Endothelial cell (in vitro differentiated cells): ENCODE measurements at places on chromosomes 2 and 18.
A peak's percentile ranks its signal among the peaks of the same experiment; 100 is the strongest.

- no peak for DNase-seq
These were observed 68.2 kb upstream of the MC2R start for GRCh38 chr18:13983506-13983905.

GRCh38 chr18:23908827-23909226, 105.7 kb upstream of the TTC39C start:
- DNase-seq = no peak

DNA sequence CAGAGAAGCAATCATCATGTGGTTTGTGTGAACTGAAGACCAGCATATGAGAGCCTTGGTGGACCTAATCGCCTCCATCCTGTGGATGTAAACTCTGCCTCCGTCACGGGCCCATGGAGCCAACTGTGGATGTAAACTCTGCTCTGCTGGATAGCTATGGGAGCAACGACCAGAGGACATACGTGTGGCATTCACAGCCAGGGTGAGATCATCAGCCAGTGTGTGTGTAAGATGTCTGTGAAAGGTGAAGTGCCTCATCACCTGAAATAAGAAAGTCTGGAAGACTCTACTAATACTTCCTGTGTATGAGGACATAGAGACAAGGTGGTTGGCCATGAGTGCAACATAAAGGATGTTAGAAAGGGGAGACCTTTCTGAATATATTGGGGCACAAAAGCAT, 63.5 kb downstream of the CYB5A start:
- no peak for DNase-seq

GRCh38 chr2:170005702-170006101, 172.2 kb upstream of the MYO3B start:
- no peak for DNase-seq

GRCh38 chr2:58133395-58133794, 86.8 kb downstream of the VRK2 start:
- DNase-seq = no peak

DNA sequence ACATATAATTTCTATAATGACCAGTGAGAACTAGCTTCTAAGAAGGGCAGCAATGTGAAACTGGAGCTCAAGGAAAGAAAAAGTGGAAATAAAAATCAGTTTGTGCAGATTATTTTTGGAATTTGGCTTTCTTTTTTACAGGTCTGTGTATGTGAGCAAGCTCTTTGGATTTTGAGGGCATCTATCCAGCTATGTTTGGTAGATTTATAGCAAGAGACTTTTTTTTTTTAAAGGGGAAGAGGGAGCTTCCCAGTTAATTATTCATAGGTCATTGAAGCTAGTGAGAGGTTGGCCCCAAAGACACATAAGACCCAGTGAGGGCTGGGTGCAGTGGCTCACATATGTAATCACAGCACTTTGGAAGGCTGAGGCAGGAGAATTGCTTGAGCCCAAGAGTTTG, 24.0 kb upstream of the COLEC12 start:
- no peak for DNase-seq

DNA sequence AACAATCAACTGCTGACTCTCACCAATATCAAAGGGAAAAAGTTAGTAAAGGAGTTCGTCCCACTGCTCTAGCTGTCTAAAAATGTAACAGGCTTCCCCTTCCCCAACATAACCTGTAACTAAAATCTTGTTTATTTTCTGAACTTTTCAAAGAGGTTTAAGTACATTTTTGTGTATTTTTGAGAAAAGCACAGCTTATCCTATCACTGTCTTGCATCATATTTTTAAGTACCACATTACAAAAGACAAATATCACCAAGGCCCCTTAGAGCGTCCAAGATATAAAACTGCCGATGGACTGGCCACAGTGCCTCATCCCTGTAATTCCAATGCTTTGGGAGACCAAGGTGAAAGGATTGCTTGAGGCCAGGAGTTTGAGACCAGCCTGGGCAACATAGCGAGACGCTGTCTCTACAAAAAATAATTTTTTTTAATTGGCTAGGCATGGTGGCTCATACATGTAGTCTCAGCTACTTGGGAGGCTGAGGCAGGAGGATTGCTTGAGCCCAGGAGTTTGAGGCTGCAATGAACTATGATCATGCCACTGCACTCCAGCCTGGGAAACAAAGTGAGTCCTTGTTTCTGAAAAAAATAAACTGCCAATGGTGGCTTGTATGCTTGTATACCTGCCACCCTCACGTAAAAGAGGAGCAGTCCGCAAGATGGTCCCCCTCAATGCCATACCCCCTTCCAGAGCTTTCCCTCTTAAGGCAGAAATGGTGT, 21.2 kb upstream of the LAPTM4A start:
- DNase-seq = no peak

DNA sequence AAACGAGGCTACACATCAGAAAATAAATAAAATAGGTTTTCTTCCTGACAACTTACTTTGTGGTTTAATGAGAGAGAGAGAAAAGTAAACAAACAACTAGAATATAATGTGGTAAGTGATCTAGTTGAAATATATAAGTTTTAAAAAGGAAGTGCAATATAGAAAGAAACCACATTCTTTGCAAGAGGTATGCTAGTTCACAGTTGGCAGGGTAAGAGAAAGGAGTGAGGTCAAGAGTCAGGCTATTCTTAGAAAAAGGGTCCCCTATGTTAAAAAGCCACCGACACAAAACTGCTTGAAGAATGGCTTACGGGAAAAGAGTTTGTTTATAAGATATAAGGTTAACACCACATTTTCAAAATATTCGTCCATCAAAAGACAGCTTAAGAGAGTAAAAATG, 462.1 kb downstream of the ERBB4 start:
- no peak for DNase-seq

- DNase-seq = no peak
These were observed 3.1 kb downstream of the CCL20 start for GRCh38 chr2:227816507-227817294.

- DNase-seq = no peak
These were observed 20.8 kb upstream of the MAL start for GRCh38 chr2:95004711-95005110.

DNA sequence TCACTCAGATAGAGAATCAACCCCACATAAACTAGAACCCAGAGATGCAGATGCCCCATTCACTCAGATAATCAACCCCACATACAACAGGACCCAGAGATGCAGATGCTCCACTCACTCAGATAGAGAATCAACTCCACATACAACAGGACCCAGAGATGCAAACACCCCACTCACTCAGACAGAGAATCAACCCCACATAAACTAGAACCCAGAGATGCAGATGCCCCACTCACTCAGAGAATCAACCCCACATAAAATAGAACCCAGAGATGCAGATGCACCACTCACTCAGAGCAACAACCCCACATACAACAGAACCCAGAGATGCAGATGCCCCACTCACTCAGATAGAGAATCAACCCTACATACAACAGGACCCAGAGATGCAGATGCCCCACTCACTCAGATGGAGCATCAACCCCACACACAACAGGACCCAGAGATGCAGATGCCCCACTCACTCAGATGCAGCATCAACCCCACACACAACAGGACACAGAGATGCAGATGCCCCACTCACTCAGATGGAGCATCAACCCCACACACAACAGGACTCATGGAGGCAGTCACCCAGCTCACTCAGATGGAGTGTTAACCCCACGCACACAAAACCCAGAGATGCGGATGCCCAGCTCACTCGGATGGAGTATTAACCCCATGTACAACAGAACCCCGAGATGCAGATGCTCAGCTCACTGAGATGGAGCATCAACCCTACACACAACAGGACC, 11.7 kb downstream of the TMEM18 start:
- no peak for DNase-seq

GRCh38 chr2:95551055-95551568, 40.7 kb upstream of the TRIM43 start:
- no peak for DNase-seq

DNA sequence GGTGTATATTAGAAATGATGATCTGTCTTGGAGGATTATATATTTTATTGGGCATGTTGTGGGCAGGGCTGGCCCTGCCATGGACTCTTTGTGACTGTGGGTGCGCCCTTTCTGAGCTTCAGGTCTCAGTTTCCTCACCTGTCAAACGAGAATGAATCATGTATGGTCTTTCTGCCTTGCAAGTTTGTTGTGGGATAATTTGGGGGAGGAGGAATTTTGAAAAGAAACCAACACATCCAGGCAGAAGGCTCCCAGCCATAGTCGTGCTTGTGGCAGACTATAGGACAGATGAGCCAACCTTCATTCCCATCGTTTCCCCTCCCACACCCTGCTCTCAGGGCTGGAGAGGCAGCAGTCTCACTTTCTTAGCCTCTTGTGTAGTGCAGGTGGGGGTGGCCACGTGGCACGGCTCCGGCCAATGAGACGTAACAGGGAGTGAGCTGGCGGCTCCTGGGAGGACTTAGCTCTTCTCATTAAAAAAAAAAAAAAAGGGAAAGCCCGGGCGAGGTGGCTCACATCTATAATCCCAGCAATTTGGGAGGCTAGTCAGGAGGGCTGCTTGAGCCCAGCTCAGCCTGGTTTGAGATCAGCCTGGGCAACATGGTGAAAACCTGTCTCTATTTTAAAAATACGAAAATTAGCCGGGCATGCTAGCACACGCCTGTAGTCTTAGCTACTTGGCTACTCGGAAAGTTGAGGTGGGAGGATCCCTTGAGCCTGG, 63.1 kb downstream of the RHOB start:
- DNase-seq = no peak

DNA sequence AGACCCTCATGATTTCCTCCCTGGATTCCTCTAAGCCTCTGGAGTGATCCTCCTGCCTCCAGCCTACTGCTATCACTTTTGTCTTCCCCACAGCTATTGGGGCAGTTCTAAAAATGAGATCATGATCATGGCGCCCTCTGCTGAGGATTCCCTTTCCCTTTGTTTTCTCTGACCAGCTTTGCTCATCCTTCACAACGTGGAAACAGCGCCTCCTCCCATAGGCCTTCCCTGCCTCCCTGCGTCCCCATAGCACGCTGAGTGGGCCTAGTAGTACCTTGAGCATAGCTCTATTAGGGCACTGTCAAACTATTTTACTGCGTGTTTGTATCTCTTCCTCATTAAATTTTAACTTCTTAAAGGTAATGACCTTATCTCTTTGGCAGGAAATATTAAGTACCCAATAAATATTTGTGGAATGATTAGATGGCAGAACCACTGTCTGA, 207.0 kb upstream of the FANCL start:
- peak; percentile 73 for DNase-seq

DNA sequence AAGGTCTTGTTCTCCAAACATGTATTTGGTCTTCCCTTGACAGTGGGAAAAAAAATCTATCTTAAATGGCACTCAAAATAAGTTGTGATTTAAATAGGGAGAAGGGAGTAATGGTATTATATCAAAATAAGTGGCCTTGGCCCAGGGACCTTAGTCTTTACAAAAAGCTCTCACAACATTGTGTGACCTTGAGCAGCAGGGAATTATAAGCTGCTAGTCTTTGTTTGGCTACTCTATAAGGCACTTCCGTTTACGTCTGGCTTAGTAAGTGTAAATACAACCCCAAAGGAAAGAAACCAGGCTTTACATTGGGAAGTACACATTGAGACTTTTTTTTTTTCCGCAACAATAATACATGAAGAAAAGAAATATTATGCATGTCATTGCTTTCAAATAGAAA, 734.0 kb upstream of the LINC00305 start:
- no peak for DNase-seq

DNA sequence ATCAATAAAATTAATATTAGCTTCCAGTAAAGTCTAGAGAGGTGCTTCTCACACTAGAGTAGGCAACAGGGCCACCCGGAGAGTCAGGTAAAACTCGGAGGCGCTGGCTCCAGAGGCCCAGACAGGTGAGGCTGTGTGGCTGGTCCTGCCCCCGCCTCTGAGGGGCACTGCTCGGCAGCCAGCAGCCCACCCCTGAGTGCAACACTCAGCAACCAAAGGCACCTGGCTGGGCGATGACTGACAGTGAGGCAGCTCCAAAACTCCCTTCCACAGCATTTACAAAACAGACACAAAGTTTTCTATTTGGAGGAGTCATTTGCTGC, 138.8 kb upstream of the ID2 start:
- DNase-seq = no peak

DNA sequence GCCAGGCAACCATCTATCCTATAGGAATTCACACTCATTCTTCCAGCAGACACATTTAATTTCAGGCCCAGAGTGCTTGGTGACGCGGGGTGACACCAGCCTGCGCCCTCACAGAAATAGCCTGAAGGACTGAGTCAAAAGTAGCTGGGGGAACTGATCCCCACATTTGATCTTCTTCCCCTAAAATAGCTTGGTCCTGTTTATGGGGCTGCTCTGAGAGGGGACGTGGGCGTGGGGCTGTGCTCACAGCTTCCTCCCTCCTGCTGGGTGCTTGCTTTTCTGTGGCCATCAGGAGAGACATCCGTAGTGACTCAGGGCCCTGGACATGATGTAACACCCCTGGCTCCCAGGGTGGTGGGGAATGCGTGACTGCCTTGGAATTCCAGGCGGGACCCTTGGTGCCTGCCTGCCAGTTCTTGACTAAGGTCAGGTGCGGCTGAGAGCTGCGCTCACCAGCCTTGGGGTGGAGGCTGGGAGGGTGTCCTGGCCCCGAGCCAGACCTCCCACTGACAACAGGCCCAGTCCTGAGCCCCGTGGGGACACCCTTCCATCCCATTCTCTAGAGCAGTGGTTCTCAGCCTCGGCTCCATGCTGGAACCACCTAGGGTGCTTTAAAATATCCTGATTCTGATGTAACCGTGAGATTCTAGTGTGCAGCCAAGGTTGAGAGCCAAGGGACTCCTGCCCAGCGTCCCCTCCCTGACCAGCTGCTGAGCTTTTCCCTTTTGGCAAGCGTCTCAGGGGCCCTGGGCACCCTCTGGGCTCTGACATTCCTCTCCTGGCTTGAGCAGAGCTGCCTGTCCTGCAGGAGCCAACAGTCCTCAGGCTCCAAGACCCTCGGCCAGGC, 47.4 kb upstream of the SMAD7 start:
- no peak for DNase-seq

- no peak for DNase-seq
These were observed 555 bp downstream of the ALPI start for GRCh38 chr2:232456296-232457120.

DNA sequence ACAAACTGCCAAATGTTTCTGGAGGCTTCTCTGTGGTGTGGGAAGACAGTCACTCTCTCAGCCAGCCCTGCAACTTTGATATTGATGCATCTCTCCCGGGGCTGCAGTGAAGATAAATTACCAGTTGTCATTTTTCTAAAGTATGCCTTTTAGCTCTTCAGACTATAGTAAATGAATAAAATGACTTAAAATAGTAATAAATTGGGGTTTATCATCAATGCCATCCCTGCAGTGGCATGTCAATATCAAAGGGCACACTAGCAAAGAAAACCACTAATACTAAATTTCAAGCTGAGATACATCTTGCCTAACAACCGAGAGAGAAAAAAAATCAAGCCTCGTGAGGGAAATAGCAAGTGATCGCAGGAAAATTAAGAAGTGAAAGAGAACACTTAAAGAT, 749.5 kb upstream of the SLC39A10 start:
- DNase-seq = no peak

DNA sequence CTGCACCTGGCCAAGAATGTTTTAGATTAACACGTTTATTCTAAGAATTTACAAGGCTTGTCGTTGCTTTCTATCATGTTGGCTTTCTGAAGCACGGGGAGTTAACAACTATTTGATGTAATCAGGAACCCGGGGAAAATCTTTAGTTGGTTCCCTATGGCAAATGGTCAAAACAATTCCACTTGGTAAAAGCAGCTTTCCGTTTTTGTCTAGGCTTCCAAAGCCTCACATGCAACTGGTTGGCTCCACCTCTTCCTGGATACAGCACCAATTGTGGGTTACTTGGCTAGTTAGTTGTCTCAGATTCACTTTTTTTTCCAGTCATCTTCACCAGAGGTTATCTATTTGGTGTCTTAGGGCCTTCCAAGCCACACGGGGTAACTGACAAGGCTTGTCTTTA, 2.8 kb downstream of the COLEC12 start:
- no peak for DNase-seq
